ENCODE measurements at places on chromosomes 5 and 9.

GRCh38 chr5:134082264-134082992, 32.1 kb upstream of the TCF7 start:
- peak; percentile 37 for DNase-seq

DNA sequence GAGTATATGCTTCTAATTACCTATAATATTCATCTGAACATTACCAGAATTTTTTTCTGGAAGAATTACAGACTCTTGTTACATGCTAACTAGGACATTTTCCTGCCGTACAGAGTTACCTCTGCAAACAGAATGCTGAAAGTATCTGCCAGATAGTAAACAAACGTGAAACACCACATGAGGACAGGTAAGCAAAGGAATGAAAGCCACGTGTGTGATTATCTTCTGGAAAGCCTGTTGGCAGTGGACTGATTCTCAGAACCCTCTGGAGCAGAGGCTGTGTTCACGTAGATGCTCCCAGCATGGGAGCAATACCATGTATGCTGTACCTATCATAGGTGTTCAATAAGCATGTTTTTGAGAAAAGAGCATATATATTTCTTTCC, 472.6 kb downstream of the ENC1 start:
- DNase-seq = no peak

- no peak for DNase-seq
Measured at GRCh38 chr5:65508978-65509377, 27.3 kb upstream of the ADAMTS6 start.

DNA sequence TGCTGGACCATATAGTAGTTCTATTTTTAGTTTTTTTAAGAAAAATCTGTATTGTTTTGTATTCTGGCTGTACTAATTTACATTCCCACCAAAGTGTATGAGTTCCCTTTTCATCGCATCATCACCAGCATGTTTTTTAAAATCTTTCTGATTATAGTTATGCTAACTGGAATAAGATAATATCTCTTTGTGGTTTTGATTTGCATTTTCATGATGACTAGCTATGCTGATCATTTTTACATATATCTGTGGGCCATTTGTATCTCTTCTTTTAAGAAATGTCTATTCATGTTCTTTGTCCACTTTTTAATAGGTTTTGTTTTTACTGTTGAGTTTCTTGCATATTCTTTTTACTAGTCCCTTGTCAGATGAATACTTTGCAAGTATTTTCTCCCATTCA, 238.0 kb downstream of the FBXO4 start:
- DNase-seq = no peak

GRCh38 chr9:106038266-106039001, 344.1 kb downstream of the TMEM38B start:
- DNase-seq = no peak

DNA sequence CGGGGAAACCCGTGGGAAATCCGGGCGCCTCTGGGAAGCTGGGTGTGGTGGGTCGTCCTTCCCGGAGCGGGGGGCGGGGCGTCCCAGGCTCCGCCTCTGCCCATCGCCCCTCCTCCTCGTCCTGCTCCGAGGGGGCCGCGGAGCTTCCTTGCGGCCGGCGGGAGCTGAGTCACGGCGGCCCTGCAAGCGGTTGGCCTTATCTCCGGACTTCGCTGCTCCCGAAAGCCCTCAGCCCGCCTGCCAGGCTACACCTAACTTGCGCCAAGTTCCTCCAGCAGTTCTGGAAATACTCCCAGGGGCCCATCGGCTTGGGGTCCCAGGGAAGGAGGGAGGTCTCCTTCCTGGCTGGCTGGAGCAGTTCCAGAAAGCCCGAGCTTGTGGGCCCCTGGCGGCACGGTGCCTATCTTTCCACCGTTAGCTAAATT, 54.1 kb upstream of the CDKN2AIPNL start:
- DNase-seq = peak; percentile 94

GRCh38 chr5:34012791-34013190, 4.9 kb upstream of the AMACR start:
- DNase-seq = peak; percentile 2

- DNase-seq = no peak
Measured at GRCh38 chr5:136295914-136296313, 69.4 kb downstream of the TRPC7 start.

DNA sequence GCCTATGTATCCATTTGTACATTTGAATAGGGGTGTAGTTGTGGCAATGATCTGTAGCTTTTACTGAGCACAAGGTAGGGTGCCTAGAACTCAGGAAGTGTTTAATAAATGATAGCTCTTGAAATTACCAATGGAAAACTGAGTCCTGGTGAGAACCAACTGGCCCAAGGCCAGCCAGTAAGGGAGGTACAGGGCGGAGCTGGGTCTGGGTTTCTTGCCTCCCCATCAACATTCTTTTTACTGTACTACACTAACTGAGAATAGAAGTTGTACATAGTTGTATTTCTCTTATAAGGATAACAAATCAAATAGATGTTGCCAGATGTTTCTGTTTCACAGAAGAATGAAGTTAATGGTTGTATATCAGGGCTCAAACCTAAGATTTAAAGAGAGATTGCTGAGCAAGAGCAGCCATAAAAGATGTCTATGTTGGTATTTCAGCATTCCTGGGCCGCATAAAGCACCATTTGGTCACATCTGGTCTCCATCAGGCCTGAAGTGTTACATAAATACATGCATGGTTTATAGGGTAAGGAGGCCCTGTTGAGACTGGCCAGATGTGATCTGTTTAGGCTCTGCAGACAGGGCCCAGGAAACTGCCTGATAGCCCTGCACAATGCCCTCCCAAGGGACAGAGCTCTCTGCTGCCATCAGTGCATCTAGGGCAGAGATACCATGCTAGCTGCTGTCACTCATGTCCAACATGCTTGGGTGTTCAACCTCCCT, 210.5 kb downstream of the NXNL2 start:
- no peak for DNase-seq

- no peak for DNase-seq
Measured at GRCh38 chr9:129285979-129286772, 108.1 kb upstream of the IER5L start.

GRCh38 chr5:108747774-108748400, at the start of gene FER:
Gene FER, plus strand, starts transcription at chr5:108747897. Its CDS starts 50,286 bp downstream, at chr5:108798183.
- peak; percentile 84 for DNase-seq

- no peak for DNase-seq
Measured at GRCh38 chr5:148923023-148923422, 96.6 kb downstream of the ADRB2 start.

- no peak for DNase-seq
Measured at GRCh38 chr9:82805027-82805426, 257.9 kb downstream of the RASEF start.

DNA sequence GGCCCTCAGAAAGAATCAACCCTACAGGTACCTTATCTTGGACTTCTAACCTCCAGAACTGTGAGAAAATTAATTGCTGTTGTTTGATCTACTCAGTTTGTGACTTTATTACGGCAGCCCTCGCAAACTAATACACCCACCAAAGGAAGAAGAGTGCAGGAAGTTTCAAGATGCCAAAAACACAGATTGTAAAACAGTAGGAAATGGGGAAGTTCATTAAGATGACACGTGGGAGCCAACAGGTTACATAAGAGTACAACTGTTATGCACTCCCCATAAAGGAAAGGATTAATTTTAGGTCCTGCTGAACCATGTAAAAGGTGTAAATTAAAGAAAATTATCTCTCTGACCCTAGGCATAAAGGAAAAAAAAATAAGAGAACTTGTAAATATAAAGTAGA, 294.3 kb downstream of the EPB41L4A start:
- no peak for DNase-seq

DNA sequence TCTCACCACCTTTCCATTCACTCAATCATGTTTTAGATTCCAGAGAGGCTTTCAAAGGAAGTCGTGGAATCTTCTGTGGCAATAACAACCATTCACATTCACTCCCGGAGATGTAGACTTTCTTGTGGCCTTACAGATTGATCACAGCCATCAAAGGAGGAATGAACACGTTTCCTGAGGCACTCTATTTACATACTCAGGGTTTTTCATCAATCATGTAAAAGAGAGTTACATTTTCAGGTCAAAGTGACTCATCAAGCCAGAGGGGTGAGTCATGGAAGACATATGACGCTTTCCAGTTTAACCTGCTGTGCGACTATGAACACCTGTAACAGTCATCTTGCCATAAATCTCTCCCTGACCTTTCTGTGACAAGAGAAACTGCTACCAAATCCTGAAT, 39.3 kb upstream of the RAD23B start:
- peak; percentile 86 for DNase-seq

DNA sequence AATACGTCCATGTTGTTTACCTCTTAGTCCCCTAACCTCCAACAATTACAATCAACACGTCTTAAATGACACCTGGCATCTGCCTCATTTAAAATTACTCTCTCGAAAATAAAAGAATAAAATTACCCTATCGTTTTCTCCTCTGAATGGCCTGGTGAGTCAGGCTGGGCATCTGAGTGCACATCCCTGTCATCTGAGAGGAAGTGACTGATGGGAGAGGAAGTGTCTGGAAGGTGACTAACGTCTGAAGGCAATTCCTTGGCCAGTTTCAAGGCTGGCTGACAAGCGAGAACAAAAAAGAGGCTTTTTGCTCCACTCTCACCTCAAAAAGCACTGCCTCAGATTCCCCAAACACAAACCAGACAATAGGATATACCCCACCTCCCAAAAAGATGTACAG, 57.7 kb downstream of the MAPKAP1 start:
- peak; percentile 96 for DNase-seq

GRCh38 chr5:37757980-37758582, 81.8 kb downstream of the GDNF start:
- peak; percentile 40 for DNase-seq

DNA sequence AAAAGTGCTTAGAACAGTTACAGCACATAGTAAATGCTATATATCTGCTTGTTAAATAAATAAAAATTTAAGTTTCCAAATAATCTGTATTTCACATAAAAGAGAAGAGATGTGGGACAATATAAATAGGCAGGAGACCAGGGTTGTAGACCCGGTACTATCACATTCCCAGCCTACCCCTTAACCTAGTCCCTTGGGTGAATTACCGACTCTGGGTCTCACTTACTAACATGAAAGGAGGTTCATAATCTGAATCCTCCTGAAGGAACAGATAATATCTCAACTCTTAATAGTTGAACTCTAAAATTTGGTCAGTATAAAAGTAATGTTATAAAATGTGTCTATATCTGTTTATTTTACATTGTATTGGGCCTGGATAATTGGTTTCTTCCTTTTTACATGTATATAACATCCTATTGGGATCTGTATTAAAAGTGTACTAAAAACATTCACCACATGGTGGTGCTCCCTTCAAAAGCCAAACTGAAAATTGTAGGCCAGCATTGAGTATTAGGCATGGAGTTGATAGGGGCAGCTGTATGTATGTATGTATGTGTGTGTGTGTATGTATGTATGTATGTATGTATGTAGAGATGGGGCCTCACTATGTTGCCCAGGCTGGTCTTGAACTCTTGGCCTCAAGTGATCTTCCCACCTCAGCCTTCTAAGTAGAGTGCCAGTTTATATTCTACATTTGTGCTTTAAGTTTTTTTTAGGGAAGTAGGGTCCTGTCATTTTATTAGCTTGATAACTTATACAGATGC, 64.2 kb upstream of the ABL1 start:
- DNase-seq = peak; percentile 65

DNA sequence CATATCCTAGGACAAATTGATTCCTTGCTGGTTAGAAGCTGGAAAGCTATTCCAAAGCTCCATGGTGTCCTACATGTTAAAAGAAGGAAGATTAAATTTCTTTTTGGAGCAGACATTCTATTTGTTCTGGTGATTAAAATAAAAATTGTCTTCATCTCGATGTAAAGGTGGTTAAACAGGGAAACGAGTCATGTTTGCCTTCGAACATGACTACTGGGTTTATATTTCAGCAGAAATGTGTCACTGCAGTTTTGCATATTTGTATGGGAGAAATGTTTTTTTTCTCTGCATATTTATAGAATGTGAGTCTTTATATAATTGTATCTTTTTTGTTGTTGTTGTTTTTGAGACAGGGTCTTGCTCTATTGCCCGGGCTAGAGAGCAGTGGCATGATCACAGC, 36.4 kb downstream of the ADAMTS12 start:
- DNase-seq = peak; percentile 46

DNA sequence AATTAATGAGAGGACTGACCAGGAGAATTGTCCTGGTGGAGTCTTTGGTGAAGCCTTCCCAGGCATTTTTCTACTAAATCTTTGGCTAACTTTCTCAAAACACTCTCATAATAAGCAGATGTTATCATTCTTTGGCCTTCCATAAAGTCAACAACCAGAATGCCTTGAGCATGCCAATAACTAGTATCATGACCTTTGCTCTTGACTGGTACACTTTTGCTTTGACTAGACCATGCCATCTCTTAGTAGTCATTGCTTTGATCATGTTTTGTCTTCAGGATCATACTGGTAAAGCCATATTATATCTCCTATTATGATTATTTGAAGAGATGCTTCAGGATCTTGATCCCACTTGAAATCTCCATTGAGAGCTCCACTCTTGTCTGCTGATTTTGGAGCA, 506.9 kb downstream of the ELAVL2 start:
- DNase-seq = no peak

DNA sequence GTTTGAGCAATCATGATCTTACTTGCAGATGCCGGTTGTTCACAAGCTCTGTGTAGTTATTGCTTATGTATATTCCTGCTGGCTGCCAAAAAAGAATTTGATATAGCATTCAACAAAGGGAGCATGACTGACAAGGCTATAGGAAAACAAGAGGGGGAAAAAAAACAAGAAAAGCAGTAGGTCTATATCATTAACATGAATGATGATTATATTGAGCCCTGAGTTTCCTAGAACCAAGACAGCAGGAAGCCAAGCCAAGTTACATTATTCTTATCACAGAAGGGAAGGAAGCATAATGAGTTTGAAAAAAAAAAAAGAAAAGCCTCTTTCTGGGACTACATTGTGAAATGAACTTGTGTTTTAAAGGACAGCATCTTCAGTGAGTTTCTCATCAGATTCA, 41.0 kb downstream of the TSTD2 start:
- no peak for DNase-seq

- no peak for DNase-seq
Measured at GRCh38 chr9:129467004-129467588, 153.8 kb downstream of the C9orf50 start.

DNA sequence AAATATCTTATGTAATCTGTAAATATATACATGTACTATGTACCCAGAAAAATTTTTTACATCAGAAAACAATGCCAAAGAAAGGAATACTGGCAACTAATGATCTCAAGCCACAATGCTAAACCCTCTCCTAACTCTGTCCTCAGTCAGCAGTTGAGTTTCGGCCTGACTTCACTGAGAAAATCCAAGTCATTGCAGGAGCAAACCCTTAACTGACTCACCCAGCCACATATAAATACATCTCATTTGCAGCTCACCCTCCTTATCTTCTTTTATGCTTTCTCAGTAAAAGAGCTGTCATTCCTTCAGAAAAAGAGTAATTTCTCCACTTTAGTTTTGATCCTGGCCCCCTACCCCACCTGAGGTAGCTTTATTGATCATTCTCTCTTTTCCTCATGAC, 46.1 kb upstream of the TMED7 start:
- DNase-seq = peak; percentile 21

DNA sequence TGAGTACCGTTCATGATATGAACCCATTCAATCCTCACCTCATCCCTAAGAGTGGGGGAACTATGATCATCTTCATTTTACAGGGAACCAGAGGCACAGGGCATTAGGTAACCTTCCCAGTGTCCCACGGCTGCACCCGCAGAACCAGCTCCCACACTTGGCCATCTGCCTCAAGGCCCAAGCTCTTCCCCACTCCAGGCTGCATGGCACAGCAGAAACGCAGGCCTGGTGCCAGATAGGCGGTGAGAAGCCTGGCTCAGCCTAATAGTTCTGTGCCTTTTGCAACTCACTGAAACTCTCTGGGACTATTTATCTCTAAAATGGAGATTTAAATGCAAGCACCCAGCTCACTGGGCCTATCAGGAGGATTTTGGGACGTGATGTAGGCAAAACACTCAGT, 90.8 kb upstream of the ZNF618 start:
- no peak for DNase-seq

Measured in HT1080 (cell line).